ENCODE measurements at places on chromosomes 7 and 10.

DNA sequence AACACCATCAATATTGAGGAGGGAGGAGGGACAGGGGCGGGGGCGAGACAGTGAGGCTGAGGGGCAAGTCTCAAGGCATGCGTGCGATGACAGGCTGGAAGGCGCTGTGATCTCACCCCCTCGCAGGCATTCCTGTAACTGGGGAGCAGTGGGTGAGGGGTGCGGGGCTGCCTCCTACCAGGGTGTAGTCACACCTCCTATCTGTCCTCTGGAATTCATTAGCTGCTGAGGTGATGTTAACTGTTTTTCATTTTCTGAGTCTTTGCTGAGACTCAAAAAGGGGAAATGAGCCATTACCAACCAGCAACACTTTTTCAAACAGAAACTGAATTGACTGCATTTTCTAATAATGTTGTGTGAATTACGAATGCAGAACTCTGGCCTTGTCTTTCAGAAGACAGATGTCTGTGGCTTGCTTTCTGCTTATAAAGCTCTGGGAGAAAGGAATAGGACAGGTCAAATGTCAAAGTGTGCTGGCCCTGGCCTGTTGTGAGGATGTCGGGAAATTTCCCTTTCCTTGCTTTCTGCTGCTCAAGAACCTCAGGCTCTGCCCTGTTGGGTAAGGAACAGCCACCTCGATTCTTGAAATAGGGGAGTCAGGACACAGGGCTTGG is 23.7 kb upstream of the CDH23 start:
- DNase-seq: no peak

GRCh38 chr7:16171928-16172327 is 249.4 kb downstream of the CRPPA start:
- DNase-seq: no peak

DNA sequence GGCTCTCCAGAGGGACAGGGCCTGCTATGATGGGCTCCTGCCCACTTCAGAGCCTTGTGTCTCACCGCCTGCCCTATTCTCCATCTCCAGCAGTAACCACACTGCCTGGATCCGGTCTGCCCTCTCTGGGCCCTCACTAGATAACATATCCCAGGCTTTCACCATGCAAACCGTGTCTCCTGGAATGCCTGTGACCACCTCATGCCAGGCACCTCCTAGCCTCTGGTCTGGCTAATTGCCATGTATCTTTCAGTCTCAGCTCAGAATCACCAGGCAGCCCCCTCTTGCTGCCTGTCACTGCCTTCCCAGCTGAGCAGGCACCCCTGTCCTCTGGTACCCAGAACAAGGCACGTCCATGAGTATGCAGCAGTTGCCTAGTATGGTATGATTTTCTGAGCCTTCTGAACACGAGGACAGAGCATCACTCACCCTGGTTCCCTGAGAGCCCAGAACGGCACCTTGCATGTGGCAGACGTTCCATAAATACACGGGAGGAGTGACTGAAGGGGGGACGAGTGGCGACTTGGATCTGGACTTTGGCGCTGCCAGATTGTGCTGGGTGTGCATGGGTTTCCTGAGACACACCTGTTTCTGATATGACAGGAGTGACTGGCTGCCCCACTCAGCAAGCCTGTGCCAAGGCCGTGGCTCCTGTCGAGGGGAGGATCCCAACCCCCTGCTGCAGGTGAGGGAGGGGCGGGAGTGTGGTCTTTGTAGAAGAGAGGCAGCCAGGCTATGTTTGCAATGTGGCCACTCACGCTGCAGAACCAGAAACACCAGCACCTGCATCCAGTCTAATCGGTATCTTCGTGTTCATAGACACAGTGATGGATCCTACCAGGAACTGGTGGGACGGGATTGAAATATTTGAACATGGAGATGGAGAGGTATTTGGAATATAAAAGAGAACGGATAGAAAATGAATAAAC is 95.2 kb downstream of the VOPP1 start:
- DNase-seq: no peak

DNA sequence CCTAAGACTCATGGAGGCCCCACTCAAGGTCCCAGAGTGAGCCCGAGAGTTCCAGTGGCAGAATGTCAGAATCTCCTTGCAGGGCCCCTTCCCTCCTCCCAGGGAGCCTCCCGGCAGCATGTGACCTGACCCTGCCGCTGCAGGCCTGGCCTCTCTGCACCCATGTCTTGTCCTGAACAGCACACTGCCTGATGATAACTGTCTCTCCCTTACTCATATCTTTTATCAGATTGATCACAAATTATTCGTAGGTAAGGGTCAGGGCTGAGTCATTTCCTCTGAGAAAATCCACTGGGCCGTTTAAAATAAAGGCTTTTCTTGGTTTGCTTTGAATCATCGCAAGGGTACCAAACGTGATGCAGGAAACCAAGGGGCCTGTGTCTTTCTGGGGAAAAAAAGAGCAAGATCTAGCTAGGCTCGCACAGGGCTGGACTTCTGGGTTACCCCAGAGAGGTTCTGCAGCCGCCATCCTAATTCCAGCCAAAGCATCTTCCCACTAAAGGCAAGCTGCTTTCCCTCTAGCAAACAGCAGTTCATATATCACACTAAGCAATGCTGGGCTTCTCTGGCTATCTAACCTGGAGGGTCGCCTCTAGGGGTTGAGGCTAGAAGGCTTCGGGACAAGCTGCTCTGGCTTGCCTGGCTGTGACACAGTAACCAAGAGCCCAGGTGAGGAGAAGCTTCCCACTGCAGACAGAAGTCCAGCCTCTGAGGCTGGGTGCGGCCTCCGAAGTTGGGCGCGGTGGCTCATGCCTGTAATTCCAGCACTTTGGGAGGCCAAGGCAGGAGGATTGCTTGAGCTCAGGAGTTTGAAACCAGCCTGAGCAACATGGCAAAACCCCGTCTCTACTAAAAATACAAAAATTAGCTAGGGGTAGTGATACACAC is 104.9 kb downstream of the SPDYE5 start:
- DNase-seq: no peak

DNA sequence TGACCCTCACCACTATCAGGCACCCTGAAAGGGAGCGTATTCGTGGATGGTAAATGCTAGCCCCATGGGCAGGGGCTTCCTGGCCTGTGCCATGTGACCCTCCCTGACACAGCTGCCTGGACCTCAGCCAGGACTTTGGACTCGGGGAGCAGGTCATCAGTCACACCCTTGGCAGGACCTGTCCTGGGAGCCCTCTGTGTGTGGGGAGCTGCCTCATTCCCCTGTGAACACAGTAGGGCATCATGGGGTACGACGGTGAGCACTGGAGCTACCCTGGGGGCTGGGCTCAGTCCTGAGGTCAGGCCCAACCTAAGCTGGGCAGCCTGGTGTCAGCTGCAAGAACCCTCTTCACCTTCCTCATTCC is 129.3 kb upstream of the FAM20C start:
- no peak for DNase-seq

DNA sequence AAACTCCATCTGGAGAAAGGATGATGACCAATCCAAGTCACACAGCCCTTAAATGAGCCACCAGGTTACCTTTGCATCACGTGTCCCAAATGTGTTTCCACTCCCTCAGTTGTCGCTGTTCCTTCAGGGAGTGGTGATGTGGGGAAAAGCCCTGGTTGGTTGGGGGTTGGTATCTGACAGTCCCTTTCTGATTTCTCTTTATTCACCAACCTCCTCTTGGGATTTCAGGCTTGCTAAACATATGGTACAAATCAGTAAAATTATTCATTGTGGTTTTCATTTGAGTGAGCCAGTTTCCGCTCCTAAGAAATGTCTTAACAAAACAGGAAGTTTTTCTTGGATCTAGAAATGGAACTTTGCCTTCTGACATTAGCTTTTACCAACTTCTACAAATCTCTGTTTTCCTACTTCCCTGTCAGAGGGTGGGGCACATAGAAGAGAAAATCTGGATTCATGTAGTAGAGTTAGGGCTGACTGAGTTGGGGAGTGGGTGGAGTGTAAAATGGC is 40.0 kb upstream of the KMT2E start:
- DNase-seq: no peak

GRCh38 chr10:60349426-60349825 is 40.2 kb downstream of the ANK3 start:
- DNase-seq: no peak

- DNase-seq: no peak
These were observed 61.3 kb downstream of the RAPGEF5 start for GRCh38 chr7:22295402-22296264.

DNA sequence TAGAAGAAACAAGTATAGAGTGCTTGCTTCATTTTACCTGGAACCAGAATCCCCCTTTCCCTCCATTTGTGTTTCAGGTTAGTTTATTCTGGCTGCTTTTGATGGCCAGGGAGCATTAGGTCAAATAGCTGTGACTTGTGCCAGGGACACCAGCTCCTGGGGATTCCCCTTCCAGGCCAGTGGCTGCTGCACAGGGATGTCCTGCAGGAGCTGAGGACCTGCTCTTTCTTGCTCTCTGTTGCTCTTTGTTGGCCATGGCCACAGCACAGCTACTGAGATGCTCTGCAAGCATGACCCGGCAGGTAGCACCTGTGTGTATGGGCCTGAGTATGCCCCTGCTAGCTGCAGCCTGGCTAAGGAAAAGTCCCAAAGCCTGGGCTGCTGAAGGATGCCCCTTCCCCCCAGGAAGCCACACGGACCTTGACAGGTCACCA is 208.9 kb downstream of the EBF3 start:
- peak; percentile 24 for DNase-seq

- DNase-seq: no peak
These were observed 6.0 kb downstream of the ADD3 start for GRCh38 chr10:110013630-110014293.

- DNase-seq: peak; percentile 72
These were observed 3.2 kb downstream of the SFMBT2 start for GRCh38 chr10:7407368-7408290.

GRCh38 chr10:7025296-7025695 is 385.5 kb downstream of the SFMBT2 start:
- DNase-seq: no peak

DNA sequence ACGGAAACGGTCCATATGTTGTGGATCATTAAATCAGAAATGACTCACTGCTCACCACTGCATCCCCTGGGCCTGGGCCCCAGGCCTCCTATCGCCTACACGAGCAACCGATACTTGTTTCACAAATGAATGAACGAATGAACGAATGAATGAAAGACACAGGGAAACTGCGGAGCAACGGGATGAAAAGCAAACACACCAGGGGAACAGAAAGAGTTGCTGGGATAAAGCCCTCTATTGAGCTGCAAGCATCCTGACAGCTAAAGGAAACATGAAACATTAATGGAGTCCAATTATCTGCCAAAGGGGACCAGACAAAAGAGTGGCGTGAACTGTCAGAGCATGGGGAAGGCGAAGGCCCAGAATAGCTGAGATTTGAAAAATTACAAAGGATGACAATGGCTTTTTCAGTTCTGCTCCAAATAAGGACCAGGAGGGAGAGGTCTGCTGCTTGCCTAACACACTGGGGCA is 92.1 kb downstream of the GRB10 start:
- DNase-seq: no peak

GRCh38 chr10:30185916-30186315 is 126.5 kb upstream of the JCAD start:
- no peak for DNase-seq

DNA sequence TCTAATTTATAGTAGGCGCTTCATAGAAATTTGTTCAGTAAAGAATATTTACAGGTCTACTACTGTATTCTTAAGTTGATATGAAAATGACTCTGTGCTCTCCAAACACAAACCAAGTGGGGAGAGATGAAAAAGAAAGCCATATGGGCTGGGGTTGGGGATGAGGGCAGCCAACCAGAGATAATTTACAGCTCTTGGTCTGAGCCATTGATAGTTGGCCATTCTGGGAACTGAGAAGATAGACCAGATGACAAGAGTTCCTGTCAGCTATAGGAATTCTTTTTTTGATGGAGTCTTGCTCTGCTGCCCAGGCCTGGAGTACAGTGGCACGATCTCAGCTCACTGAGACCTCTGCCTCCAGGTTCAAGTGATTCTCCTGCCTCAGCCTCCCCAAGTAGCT is 57.4 kb downstream of the LAMB4 start:
- no peak for DNase-seq

- DNase-seq: no peak
These were observed 18.0 kb downstream of the C10orf105 start for GRCh38 chr10:71701496-71702132.

DNA sequence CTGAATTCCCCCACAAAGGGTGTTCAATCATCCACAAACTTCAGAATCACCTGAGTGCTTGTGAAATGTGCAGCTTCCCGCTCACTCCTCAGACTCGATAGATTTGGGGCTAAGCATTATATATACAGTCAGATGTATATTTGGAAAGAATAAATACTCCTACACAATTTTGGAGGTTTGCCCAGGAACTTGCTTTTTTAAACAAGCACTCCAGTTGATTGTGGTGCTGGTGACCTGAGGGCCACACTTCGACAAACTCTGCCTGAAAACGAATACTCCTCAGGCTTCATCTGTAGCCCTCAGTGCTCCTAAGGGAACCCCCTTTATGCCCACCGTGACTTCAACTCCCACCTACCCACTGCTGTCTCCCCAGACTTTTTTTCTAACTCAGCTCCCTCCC is 211.6 kb downstream of the INHBA start:
- no peak for DNase-seq

- DNase-seq: no peak
These were observed 25.7 kb downstream of the GPNMB start for GRCh38 chr7:23272275-23272674.

DNA sequence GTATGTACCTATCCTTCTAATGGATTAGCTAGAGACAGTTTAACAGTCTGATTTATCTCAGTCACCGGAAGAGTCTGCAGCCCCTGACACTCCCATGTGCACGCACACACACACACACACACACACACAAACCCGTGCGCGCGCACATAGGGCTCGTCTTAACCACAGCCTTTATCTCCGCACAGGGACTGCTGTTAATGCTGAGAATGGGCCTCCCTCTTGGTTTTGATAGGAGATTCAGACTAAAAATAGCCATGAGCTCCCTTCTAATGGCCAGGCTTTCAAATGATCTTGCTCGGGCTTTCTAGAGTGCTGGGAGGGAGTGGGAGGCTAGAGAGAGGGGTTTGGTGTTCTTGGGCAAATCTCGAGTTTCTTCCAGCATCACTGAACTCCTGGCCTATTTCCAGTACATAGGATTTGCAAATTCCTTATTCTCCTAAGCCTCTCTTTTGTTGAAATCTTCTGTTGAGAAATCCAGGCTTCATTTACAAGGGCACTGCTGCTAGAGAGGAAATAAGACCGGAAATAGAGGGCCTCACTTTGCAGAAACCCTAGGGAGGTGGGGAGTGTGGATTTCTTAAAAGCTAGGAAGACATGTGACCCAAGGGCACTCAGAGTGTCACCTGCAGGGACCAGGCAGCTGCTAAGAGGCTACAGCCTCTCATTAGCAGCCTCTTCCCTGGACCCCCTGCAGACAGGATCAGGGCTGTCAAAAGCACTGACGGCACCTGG is 2.4 kb downstream of the TMEM72 start:
- DNase-seq: no peak

GRCh38 chr10:58963723-58964124 is 212.7 kb upstream of the PHYHIPL start:
- DNase-seq: no peak
